ENCODE measurements at places on chromosomes 12 and 14. TPM values are rescaled to one million over a fixed set of nuclear protein-coding genes. Genes with fewer than 3 reads are reported as not detected.

The DAO gene
- not detected for total RNA-seq

The BDKRB2 gene
- not detected for total RNA-seq

The TMTC3 gene
- 7.7 TPM for total RNA-seq

The PAPOLA gene
- 184 TPM for total RNA-seq

The IKZF4 gene
- 11.0 TPM for total RNA-seq

The A2ML1 gene
- total RNA-seq, result not detected

The KRT73 gene
- total RNA-seq, result not detected

The SERPINA10 gene
- not detected for total RNA-seq

GRCh38 chr14:48665077-48665784 is 920.9 kb downstream of the RPS29 start:
- DNase-seq, result no peak
- H3K36me3 ChIP-seq, result no peaks in the 10 kb centered on the region
- no peaks in the 10 kb centered on the region for H3K4me1 ChIP-seq

DNA sequence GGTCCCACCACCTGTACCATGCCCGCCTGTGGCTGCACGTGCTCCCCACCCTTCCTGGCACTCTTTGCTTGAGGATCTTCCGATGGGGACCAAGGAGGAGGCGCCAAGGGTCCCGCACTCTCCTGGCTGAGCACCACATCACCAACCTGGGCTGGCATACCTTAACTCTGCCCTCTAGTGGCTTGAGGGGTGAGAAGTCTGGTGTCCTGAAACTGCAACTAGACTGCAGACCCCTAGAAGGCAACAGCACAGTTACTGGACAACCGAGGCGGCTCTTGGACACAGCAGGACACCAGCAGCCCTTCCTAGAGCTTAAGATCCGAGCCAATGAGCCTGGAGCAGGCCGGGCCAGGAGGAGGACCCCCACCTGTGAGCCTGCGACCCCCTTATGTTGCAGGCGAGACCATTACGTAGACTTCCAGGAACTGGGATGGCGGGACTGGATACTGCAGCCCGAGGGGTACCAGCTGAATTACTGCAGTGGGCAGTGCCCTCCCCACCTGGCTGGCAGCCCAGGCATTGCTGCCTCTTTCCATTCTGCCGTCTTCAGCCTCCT is 1.1 kb downstream of the INHBE start:
- H3K36me3 ChIP-seq, result no peaks in the 10 kb centered on the region
- DNase-seq, result peak; percentile 59
- peaks cover 6% of the 10 kb centered on the region for H3K27me3 ChIP-seq
- H3K4me1 ChIP-seq, result peaks cover 19% of the 10 kb centered on the region

DNA sequence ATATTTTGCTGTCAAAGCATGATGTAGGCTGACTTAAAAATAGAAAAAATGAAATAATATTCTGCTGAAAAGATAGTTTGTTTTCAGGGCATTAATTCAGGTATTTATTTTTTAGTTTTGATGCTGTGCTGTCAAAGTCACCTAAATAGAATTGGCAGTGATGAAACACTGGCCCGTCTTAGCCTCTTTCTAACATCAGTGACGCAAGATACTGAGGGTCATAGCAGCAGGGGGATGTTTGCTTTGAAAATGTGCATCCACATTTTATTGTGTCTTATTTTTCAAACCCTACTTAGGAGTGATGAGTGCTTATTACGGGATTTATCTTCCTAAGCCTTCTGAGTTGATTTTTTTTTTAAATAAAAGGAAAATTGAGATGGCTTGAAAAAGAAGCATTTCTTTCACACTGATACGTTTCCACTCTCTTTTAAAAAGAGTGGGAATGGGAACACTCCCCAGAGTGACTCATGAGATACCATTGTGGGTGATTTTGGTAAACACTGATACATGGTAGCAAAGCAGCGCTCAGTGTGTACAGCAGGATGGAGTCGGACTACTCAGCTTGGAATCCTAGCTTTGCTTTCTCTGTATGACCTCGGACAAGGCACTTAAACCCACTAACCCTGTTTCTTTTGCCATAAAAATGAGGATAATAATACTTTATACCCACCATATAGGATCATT is 290.8 kb downstream of the ERC1 start:
- H3K4me3 ChIP-seq, result no peak overlapping the region
- no peak for DNase-seq
- no peak overlapping the region for H3K27ac ChIP-seq
- H3K4me1 ChIP-seq, result no peaks in the 10 kb centered on the region
- no peaks in the 10 kb centered on the region for H3K36me3 ChIP-seq

DNA sequence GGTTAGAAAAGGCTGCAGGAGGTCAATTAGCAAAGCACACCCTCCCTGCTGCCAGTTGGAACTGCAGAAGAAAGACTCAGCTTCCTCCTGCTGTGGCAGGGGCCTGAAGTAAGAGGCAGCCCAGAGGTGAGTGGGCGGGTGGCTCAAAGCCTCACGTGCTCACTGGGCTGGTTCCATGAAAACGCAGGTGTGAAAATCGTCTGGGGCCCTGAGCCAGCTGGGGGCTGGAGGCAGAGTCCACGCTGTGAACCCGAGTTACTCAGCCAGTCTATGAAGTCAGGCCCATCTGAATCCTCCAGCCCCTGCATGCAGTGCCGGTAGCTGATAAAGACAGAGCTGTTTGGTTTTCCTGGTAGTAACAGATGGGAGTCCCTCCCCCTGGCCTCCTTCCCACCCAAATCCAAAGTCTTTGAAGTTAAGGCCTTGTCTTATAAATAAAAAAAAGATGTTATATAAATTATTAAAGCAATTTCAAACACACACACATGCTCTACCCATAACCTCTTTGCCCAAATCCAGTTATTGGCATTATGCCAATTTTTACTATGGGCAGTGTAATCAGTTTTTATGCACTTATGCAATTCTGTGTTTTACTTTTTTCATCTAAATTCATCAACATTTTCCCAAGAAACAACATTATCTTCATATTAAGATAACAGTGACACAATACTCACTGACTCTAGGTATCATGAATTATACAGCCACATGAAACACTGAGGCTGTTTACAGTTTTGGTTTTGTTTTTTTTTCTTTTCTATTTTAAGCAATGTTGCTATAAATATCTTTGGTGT is 57.9 kb upstream of the PNMA1 start:
- H3K4me3 ChIP-seq, result peak overlapping the region; percentile 28
- no peaks in the 10 kb centered on the region for H3K27me3 ChIP-seq
- peaks cover 66% of the 10 kb centered on the region for H3K4me1 ChIP-seq
- DNase-seq, result peak; percentile 70
- peak overlapping the region; percentile 49 for H3K27ac ChIP-seq
- H3K36me3 ChIP-seq, result no peaks in the 10 kb centered on the region

GRCh38 chr14:62557416-62557815 is 487.8 kb downstream of the KCNH5 start:
- no peak overlapping the region for H3K27ac ChIP-seq
- no peaks in the 10 kb centered on the region for H3K36me3 ChIP-seq
- no peaks in the 10 kb centered on the region for H3K27me3 ChIP-seq
- DNase-seq, result no peak

DNA sequence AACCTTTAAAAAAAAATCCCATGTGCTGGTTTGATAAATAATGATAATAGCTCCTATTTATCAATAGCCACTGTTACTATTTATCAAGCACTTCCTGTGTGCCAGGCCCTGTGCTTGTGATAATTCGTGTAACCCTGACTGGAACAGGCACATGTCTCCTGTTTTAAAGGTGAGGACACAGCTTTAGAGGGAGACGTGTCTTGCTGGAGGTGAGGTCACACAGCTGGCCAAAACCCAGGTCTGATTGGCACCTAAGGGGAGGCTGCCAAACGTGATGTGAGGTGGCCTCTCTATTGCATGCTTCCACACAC is 156.6 kb downstream of the VRK1 start:
- DNase-seq, result no peak
- H3K27me3 ChIP-seq, result no peaks in the 10 kb centered on the region
- no peak overlapping the region for H3K27ac ChIP-seq

DNA sequence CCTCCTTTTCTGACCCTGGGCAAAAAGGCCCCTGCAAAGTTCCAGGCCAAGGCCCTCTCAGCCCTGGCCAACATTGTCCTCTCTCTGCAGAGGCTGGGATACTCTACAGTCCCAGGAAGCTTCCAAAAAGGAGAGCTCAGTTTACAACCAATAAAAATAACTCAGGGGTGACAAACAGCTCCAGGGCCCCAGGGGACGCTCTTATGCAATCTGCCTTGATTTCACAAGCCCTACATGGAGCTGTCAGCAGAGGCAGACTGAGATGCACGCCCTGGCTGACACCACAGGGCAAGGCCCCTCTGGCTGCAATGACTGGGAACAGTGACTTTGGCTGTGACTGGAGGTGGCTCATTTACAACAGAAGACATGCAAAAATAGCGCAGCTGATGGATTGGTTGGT is 129.0 kb upstream of the MED13L start:
- no peaks in the 10 kb centered on the region for H3K36me3 ChIP-seq
- no peaks in the 10 kb centered on the region for H3K27me3 ChIP-seq
- H3K4me1 ChIP-seq, result no peaks in the 10 kb centered on the region
- H3K4me3 ChIP-seq, result no peak overlapping the region
- no peak for DNase-seq

GRCh38 chr12:4943938-4944284 is 34.2 kb downstream of the KCNA1 start:
- no peaks in the 10 kb centered on the region for H3K36me3 ChIP-seq
- no peak overlapping the region for H3K4me3 ChIP-seq
- H3K27ac ChIP-seq, result no peak overlapping the region

Measured in CD8-positive, alpha-beta memory T cell (primary cell).